Mesenteric fat pad (tissue), 1 donor: ENCODE measurements at places on chromosomes 12 and 14. TPM values are rescaled to one million over a fixed set of nuclear protein-coding genes. Genes with fewer than 3 reads are reported as not detected.

Gene REP15
- 2.3 TPM for total RNA-seq

- no peak for DNase-seq
Measured at GRCh38 chr12:74539261-74539660, 1.6 kb downstream of the ATXN7L3B start.

DNA sequence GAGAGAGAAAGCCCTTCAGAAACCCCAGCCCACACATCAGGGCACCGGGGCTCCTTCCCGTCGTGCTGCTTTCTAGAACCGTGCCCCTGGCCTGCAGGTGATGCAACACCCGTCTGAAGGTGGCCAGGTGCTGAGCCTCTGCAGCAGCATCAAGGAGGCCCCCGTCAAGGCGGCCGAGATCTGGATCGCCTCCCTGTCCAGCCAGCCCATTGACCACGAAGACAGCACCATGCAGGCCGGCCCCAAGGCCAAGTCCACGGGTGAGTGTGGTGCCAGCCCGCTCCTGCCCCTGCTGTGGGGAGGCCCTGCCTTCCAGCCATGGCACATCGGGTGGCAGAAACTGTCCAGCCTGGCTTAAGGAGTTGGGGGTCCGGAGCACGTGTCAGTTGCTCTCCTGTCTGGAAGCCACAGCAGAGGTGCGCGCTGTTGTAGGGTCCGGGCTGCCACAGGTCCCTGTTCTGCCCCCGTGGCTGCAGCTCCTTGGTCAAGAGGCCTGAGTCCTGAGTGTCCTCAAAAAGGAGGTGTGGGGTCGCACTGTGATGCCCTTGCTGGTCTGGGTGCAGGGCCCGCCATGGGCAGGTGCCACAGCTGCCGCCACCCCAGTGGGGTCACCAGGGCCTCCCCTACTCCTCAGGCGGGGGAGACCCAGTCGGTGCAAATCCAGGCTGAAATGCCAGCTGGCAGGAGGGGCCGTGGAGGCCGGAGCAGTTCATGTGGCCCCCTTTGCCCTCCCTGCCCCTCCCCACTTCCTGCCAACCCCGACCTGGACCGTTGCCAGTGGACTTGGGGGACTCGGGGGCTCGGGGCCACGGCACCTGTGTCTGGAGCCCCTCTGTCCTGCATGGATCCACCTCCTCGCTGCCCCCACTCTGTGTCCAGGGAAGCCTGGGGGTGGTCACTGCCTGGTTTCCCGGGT lies 31.0 kb upstream of the TEX22 start:
- DNase-seq, result no peak

GRCh38 chr12:22103418-22103817 lies 57.4 kb downstream of the CMAS start:
- no peak for DNase-seq

DNA sequence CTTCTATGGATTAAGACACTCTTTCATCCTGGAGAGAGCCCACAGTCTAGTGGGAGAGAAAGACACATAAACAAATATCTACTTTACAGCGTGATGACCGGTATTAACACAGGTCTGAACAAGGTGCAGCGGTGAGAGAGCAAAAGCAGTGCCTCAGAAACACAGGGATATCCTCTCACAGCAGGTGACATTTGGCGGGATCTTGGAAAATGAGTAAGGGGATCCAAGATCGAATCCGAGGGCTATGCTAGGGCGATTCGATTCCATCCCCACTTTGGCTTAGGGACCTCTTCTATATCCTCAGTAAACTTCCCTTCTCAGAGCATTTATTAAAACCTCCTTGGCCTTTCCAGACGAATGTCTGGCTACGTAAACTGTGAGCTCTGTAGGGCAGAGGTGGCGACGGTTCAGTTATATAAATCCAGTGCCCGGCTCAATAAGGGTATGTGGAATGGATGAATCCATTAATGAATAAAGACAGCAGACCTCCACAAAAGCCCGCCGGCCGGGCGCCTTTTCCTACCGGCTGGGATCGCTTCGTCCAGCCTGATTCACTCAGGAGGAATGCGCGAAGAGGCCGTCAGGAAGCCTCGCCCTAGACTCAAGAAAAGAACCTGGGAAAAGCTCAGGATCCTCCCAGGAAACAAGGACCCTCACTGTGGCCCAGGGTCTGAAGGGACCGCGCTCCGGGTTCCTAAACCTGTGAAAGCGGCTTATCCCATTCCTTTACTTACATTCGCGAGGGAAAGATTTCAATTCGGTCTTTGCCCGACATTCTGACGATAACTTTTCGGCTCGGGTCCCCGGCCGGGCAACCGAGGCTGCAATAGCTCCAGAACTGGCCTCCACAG lies 455 bp downstream of the ATP6V1D start:
- no peak for DNase-seq
